ENCODE measurements at places on chromosomes 5 and 9. TPM values are rescaled to one million over a fixed set of nuclear protein-coding genes. Genes with fewer than 3 reads are reported as not detected.

The CCL27 gene
- 0.88 TPM for polyA plus RNA-seq

The MAMDC2 gene
- polyA plus RNA-seq: 9.0 TPM

The PCDHGA5 gene
- polyA plus RNA-seq: 2.6 TPM

The LCN12 gene
- 1.1 TPM for polyA plus RNA-seq

DNA sequence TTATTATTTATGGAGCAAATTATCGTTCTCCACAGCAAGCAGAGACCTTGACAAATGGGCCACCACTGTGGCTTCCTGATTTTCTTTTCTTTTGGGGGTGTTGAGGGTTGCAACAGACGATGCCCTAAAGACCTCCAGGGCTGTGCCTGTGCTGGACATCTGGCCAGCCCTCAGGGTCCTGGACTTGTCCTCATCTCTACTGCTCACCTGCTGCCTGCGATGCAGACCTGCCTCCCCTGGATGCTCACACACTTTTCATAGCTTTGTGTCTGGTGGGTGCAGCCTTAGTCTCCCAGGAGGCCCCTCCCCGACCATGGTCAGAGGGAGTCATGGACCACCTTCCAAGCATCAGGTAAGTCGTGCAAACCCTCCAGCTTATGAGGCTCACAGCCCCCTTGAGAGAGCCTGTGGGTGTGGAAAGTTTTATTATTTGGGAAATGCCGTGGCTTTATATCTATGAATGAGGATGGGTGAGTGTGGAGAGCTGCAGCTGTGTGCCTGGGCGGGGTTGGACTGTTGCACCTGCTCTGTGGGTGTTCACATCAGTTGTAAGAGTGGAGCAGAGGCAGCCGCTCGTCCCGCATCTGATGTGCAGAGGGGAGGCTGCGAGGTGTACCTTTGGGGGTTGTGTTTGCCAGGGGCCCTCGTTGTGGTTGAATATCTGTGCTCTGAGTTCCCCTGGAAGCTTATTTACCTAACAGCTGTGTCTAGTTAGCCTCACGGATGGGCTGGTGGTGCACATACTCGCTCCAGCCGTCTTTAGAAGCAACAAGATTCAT, 126.3 kb upstream of the IRX4 start:
- DNase-seq: no peak

- DNase-seq: no peak
Observed at GRCh38 chr5:169050636-169051035, 250.3 kb downstream of the SLIT3 start.

GRCh38 chr5:151156507-151157420, 815 bp downstream of the ANXA6 start:
- DNase-seq: peak; percentile 66

DNA sequence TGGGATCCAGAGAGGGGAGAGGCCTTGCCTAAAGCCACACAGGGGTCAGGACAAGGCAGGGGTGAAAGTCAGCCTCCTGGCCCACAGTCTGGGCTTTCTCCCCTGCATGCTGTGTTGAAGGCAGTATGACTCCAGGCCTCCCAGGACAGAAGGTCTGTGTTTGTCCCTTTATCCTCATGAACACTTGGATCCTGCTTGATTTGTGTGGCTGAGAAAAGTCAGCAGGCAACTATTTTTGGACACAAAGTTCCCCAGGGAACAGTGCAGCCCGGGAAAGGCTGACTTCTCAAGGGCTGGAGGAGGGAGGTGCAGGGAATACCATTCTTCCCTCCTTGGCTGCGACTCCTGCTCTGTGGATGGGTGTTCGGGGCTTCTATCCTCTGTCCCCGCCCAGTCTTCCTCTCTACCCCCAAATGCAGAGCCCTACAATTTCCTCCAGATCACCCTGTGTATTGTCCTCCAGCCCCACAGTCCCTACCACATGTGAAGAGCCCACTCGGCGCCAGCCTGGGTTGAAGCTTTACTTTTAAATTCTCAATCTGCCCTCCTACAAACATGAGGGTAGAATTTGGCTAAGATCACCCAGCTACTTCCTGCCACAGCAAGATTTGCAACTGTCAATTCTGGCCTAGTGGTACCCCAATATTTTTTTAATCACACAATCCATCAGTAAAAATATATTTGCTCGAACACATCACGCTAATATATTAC, 4.1 kb downstream of the AKNA start:
- no peak for DNase-seq

- no peak for DNase-seq
Observed at GRCh38 chr9:103941104-103941503, 153.0 kb upstream of the SMC2 start.

DNA sequence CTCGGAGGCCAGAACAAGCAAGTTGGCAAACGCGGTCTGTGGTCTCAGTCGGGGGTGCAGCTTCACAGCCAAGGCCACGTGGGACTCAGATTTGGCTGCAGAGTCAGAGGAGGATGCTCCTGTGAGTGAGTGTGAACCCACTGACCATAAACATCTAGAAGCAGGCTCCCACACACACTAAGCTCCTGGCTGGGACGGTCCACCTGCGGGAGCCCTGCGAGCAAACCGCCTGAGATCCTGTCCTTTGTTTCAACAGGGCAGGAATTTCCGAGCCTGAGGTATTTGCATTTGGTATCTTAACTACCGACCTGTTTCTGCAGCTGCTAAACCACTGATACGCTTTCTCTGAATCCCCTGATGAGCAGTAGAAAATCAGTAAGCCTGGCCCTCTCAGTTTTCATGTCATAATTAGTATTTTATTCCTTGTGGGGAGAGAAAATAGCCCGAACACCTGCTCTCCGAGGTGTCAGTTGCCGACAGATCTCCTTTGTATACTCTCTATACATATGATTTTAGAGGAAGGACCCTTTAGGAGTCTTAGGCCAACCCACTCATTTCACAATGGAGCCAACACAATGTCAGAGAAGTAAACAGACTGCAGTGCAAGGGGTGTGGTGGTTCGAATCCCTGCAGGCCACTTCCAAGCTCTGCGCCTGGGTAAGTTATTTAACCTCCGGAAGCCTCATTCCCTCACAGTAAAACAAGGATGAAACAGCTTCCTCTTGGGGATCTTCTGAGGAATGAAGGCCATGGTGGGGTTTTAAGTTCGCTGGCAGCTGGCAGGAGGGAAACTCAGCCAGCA, 40.9 kb upstream of the PWWP2A start:
- no peak for DNase-seq

DNA sequence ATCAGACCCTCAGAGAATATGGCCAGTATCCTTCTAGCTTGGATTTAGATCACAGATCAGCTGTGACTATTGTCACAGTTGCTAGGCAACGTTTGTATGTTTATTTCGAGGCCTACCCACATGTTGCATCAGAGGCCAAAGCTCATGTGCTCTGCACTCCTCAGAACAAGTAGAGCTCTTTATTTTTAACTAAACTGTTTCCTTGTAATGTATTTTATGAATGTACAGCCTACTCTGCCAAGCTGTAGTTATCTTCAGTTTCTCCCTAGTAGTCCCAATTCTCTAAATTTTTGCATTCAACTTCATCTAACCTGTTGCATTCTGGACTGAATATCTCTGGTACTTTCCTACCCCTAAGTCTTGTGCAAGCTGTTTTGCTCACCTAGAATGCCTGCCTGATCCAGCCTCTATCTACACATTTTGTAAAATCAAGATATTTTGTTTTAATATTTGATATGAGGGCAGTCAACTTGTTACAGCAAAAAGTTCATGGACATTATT, 52.8 kb downstream of the CAST start:
- DNase-seq: peak; percentile 87

DNA sequence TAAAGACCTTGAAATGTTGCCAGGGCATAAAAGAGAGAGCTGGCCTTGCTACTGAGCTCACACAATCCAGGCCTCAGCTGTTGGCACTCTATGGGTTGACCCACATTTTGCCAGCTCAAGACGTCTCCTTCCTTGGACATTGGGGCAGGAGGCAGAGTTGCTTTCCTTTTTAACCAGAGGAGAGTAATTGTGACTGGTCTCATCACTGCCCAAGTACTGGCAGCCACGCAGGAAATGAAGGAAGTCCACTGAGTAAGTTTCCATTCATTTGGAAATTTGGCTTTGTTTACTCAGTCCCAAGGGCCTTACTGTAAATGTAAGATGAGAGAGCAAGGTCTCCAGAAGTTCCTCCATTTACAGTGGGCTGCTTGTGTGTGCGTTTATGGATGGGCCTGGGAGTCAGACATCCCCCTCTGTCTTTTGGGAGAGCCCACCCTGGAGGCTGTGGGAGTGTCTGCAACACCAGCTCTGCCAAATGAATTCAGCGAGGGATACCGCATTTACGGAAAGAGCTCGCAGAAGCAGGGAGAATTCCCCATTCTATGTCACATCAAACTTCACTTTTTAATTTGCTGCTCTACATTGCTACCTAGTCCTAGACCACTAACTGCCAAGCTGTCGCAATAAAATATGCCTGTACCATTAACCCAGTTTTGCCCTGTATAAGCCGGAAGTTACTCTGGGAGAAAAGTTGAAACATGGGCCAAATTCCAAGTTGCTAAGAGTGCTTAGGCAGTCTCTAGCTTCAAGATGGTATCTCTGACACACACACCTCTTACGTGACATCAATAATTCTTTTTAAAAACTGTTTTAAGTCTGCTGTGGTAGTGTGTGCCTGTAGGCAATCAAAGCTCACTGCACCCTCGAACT, 24.5 kb upstream of the PDZD2 start:
- no peak for DNase-seq

- DNase-seq: no peak
Observed at GRCh38 chr9:136432591-136432990, 7.1 kb downstream of the INPP5E start.

DNA sequence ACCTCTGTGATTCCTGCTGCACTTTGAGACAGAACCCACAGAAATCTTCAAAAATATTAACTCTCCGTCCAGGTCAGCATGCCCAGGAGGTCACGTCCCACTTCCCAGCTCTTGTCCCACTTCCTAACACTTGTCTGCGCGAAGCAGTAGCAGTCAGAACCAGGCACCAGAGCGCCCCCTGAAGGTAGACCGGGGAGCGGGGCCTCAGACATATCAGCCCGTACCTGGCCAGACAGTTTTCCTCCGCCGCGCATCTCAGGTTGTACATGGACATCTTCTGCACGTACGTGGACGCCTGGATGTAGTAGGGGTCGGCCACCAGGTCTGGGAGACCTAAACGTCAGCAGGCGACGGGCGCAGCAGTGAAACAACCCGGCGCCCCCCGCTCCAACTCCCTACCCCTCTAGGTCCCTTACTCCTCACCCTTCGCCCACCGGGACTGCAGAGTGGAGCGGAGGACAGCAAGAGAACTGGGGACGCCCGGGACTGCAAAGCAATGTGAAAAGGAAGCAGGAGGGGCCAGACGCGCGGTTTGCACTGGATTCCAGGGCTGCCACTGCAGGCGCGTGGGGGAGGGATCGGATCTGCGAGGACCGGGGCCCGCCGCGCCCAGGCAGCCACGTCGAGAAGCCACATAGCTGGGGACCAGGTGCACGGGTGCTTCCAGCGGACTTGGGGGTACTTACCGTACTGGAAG, 1.2 kb downstream of the LOX start:
- DNase-seq: peak; percentile 94

GRCh38 chr5:132673939-132674630, at the start of gene IL4:
TSS of gene IL4 (plus strand) at chr5:132673989. CDS start at chr5:132674051, 62 bp downstream.
- no peak for DNase-seq

GRCh38 chr5:144731786-144732185, 561.1 kb downstream of the KCTD16 start:
- DNase-seq: no peak

GRCh38 chr5:40515476-40515875, 164.2 kb upstream of the PTGER4 start:
- DNase-seq: no peak

Data from muscle of back (tissue), 13 donors.